ENCODE measurements at places on chromosomes 7 and 10.
A peak's percentile ranks its signal among the peaks of the same experiment; 100 is the strongest.

GRCh38 chr7:92916770-92917224, 80.4 kb upstream of the CDK6 start:
- DNase-seq, result no peak

DNA sequence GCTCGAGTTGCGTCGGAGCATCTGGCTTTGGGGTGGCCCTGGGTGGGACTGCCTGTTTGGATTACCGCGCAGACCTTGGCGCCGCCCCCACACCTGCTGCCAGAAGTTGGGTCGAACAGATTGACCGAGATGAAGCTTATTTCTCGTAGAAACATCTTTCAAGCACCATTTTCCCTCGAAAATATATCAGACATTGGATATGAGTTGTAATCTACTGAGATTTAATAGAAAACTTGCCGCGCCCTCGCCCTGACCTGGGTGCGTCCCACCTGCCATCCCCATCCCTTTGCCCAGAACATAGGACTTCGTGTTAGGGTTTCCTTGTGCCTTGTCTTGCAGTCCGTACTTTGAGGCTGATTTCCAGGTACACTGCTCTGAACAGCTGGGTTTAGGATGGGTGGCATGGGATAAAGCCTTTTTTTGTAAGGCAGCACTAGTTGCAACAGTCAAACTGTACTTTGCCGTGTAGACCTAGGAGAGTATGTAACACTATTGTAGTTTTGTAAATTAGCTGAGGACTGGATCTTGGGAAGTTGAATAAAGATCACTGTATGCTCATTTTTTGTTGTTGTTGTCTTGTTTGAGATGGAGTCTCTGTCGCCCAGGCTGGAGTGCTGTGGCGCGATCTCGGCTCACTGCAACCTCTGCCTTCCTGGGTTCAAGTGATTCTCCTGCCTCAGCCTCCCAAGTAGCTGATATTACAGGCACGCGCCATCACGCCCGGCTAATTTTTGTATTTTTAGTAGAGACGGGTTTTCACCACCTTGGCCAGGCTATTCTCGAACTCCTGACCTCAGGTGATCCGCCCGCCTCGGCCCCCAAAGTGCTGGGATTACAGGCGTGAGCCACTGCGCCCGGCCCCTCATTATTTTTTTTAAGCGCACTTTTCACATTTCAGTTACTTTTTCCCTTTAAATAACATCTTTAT, 978 bp downstream of the OGDH start:
- no peak for DNase-seq

DNA sequence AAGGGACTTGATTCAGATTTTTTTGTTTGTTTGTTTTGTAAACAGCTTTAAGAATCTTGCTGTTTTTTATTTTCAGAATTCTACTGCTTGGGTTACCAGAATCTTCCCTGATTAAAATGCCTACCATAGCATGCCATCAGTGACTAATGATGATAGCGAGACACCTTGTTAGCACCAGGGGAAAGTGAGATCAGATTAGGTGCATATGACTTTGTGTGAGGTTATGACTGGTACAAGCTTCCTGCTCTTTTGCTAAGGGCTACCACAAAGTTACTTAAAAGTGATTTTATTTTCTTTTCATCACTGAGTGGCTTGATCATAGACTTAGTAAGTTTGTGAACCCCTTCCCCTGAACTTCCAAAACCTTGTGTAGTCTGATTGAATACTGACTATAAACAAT, 93.5 kb downstream of the SND1 start:
- no peak for DNase-seq

DNA sequence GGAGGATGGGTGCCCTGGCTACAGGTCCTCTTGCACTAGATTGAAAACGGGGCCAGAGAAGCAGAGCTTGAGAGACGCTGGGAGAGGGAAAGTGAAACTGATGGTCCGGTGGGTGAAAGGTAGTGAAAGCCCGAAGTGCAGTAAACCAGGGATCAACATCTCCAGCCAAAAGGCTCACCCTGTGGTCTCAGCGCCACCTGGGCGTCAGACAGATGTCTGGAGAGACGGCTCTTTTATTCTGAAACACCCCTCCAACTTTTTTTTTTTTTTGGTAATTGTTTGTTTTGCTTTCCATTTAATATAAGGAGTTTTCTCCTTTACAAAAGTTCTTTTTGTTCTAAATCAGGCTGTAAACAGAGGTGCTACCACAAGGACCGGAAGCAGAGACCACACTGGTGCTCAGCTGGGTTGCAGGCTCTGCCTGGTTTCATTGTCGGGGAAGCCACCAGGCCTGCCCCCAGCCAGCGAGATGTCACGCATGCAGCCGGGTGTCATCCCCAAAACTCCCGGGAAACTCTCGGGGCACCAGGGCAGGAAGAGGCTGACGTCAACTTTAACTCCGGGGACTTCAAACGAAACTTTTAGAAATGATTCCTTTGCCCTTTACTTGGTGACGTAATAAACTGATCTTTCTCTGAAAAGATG, 11.2 kb downstream of the IL2RA start:
- DNase-seq, result peak; percentile 94

- DNase-seq, result no peak
Observed at GRCh38 chr10:117684672-117685211, 142.2 kb downstream of the EMX2 start.

GRCh38 chr10:132195366-132196075, 8.8 kb downstream of the DPYSL4 start:
- no peak for DNase-seq

- peak; percentile 74 for DNase-seq
Observed at GRCh38 chr10:132961787-132962622, 19.6 kb upstream of the CFAP46 start.

GRCh38 chr10:12377658-12378290, 28.4 kb downstream of the CAMK1D start:
- DNase-seq, result no peak

DNA sequence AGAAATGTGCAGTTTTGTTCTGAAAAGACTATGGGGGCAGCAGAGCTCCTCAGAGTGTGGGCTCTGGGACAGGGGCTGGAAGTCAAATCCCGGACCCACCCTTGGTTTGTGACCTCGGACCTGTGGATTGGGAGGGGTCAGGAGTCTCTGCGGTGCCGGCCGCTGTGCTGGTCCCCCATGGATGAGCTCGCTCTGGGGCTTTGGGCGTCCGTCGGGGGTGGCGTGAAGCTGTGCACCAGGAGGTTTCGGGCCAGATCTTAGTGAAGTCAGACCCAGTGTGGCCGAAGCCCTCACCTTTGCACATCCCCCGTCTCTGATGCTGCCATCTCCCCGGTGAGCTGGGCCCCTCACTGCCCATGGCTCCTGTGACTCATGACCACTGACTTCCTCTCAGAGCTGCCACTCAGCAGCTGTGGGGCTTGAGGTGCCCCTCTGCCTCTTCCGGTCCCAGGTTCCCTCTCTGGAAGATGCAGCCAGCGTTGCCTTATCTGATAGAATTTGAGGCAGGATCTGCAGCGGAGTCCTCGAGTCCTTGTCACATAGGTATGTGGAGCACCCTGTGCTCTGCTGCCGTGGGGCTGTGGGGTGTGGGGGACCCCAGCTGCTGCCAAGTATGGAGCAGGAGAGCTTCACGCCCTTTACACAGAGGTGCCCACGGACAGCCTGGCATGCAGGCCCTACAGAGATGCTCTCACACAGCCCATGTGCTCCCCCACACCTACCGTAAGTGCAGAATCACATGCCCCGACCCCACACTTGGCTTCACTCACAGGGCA, 11.4 kb upstream of the SCART1 start:
- DNase-seq, result peak; percentile 38

DNA sequence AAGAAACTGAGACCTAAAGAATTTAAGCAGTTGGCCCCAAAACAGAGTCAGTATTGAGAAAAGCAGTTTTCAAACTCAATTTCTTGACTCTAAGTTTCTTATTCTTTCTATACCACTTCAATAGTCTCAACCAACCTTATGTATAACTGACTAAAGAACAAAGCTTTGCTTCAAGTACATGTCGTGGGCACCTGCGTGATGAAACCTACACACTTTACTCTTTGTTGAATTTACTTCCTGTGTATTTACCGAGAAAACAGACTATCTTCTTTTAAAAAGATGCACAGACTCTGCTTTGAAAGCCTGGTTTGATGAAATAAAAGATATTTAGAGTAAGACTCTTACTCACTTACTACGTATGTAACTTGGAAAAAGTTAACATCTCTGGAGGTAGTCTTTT, 297.2 kb upstream of the CDC14C start:
- DNase-seq, result no peak

DNA sequence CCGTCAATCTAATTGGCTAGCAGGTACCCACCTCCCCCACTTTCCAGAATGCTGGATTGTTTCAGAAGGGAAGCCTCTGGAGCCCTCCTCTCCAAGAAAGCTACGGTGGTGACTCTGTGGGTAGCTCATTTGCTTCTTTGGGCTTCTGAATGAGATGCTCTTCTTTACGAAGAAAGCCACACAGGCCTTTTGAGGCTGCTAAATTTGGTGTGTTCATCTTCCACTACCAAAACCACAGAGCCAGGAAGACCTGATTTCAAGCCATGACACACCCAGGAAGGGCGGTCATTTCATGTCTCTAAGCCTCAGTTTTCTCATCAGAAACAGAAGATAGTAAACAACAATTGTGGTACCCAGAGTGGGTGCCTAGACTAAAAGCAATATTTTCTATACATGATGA, 901.2 kb downstream of the KCNMA1 start:
- no peak for DNase-seq

GRCh38 chr10:50432211-50433009, 181.1 kb upstream of the ASAH2 start:
- DNase-seq, result no peak

GRCh38 chr7:94258418-94259300, 136.0 kb upstream of the COL1A2 start:
- no peak for DNase-seq

DNA sequence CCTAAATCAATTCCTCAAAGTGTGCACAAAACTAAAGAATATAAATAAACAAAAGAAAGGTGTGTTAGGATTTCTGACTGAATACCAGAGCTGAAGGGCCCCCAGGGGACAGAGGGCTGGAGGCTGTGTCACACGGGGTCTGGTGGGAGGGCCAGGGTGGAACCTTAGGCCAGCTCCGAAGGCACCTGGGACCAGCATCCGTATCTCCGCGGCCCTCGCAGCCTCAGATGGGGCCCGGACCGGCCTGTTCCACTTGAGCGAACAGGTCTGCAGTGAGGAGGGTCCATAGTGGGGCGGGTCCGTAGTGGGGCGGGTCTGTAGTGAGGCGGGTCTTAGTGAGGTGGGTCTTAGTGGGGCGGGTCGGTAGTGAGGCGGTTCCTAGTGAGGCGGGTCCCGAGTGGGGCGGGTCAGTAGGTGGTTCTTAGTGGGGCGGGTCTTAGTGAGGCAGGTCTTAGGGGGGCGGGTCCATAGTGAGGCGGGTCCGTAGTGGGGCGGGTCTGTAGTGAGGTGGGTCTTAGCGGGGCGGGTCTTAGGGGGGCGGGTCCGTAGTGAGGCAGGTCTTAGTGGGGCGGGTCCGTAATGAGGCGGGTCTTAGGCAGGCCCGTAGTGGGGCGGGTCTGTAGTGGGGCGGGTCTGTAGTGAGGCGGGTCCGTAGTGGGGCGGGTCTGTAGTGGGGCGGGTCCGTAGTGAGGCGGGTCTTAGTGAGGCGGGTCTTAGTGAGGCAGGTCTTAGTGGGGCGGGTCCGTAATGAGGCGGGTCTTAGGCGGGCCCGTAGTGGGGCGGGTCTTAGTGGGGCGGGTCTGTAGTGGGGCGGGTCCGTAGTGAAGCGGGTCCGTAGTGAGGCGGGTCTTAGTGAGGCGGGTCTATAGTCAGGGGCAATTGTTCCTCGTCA, 15.1 kb downstream of the GPR146 start:
- DNase-seq, result no peak

DNA sequence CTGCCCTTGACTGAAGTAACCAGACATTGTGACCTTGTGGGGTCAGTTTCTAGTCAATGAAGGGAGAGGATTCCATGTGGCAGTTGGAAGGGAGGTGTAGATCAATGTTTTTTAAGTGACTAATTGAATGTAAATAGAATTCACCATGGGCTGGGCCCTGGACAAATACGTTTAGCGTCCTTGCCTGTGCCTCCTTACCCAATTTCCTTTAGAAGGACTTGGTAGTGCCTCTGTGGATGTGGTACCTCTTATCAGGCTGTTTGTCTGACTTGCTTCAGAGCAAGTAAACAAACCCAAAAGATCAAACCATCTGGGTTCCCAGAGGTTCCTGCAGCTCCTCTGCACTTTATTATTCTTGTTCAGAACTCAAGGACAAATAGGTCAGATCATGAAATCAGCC, 4.3 kb upstream of the KAT6B start:
- no peak for DNase-seq

GRCh38 chr7:13982940-13983677, 6.4 kb downstream of the ETV1 start:
- no peak for DNase-seq

- no peak for DNase-seq
Observed at GRCh38 chr7:30923009-30923773, 11.5 kb downstream of the AQP1 start.

DNA sequence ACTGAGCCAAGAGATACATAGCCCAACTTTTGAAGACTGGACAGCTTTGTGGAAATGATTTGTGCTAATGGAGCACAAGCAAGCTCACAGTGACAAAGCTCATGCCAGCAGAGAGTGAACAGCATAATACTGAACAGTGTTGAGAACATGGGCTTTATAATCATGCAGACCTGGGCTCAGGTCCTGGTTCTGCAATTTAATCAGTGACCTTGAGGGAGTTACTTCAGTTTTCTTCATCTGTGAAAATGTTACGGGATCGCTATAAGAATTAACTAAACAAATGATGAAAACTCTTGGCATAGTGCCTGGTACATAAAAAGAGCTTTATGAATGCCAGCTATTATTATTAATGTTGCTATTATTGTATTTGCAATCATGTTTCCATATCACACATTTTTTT, 690.5 kb upstream of the LRRN3 start:
- no peak for DNase-seq

DNA sequence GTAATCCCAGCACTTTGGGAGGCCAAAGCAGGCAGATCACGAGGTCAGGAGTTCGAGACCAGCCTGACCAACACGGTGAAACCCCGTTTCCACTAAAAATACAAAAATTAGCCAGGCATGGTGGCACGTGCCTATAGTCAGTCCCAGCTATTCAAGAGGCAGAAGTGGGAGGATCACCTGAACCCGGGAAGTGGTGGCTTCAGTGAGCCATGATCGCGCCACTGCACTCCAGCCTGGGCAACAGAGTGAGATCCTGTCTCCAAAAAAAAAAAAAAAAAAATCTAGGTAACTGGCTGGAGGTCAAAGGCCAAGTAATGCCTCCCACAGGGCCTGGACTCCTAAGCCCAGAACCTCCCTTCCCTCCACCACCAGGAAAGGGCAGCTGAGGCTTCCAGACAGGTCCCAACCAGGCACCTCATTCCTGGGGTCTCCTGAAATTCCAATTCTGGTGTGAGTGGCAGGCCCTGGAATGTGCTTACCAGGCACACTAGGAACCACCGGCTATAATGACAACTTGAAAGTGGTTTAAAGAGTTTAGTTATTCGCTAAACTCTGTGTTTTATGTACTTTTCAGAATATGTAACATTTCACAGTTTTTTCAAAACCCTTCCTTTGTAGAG, 86.9 kb upstream of the TNRC18 start:
- DNase-seq, result no peak
